Airway epithelial cell (primary cell): ENCODE measurements at places on chromosomes 16 and 17. TPM values are rescaled to one million over a fixed set of nuclear protein-coding genes. Genes with fewer than 3 reads are reported as not detected.

SPATA22 gene
- total RNA-seq: not detected in 2 replicates

CMTM3 gene
- total RNA-seq: 14.6 and 20.2 TPM in 2 replicates

MT3 gene
- total RNA-seq: not detected in 2 replicates

PER1 gene
- 47.4 and 70.4 TPM in 2 replicates for total RNA-seq

PMP22 gene
- total RNA-seq: 0.28 and 0.63 TPM in 2 replicates

LPO gene
- not detected in 2 replicates for total RNA-seq

HOXB7 gene
- 0.71 TPM in 1 of 2 replicates, not detected in the other for total RNA-seq
